ENCODE measurements at places on chromosomes 16 and 17.
A peak's percentile ranks its signal among the peaks of the same experiment; 100 is the strongest.

DNA sequence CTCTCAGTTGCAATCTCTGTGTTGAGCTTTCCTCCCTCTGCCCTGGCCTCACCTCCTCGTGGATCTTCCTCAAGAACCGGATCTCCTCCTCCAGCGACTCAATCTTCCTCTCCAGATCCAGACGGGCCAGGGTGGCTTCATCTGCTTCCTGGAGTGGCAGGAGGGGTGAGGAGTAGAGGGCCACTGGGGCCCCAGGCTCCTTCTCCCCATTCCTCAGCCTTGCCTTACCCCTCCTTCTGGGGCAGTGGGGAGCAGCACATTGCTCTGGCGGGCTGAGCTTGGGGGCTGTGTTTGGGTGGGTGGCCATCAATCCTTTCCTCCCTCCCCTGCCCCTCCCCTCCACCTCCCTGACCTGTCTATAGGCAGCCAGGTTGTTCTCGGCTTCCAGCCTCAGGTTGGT is 1.6 kb downstream of the GFAP start:
- no peak for DNase-seq

GRCh38 chr16:27313422-27314160 is at the start of gene IL4R:
TSS of gene IL4R (plus strand) at chr16:27313974. CDS start at chr16:27340204, 26,230 bp downstream.
- peak; percentile 49 for DNase-seq

DNA sequence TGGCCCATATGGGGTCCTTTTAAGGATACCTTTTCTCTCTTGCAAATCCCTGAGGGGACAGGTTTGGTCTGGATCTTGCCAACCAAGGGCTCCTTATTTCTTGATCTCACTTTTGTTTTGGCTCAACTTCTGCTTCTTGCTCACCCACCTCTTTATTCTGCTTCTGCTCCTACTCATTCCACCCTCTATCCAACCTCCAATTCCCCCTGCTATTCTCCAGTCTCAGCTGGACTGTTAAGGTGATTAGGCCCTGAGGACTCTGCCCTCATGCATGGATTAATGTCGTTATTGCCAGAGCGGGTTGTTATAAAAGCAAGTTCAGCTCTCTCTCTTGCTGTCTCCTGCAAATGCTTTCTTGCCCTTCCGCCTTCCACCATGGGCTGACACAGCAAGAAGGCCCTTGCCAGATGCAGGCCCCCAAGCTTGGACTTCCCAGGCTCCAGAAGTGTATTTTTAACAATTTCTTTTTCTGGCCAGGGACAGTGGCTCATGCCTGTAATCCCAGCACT is 29.8 kb downstream of the LAT start:
- DNase-seq = no peak

- no peak for DNase-seq
Observed at GRCh38 chr16:68246666-68247065, 1.5 kb downstream of the PLA2G15 start.

DNA sequence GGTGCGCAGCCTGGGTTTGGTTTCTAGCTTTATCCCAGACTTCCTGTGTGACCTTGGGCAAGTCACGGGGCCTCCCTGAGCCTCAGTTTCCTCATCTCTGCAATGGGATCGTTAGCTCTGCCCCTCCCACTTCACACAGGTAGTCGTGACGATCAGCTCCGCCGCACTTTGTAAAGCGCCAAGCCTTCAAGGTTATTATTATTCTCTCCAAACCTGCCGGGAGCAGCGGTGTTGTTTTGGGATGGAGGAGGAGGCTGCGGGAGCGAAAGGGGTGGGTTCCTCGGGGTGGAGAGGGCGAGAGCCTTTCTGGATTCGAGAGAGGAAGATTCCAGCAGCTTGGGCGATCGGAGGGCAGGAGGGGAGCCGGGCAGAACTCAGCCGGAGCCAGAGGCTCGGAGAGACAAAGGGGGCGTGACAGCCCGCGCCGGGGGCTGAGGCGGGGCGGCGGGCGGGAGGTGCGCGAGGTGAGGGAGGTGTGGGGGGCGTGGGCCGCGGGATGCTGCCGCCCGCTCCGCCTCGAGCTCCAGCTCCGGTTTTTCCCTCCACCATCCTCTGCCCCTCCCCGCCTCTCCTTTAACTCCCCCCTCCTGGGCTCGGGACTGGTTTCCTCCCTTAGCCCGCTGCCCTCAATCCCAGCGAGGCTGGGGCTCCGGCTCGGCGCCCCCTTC is at the start of gene EFNB3:
Gene EFNB3, plus strand, starts transcription at position 602 of the 668 bp plus-strand sequence. CDS start 397 bp downstream, outside the sequence.
- no peak for DNase-seq

DNA sequence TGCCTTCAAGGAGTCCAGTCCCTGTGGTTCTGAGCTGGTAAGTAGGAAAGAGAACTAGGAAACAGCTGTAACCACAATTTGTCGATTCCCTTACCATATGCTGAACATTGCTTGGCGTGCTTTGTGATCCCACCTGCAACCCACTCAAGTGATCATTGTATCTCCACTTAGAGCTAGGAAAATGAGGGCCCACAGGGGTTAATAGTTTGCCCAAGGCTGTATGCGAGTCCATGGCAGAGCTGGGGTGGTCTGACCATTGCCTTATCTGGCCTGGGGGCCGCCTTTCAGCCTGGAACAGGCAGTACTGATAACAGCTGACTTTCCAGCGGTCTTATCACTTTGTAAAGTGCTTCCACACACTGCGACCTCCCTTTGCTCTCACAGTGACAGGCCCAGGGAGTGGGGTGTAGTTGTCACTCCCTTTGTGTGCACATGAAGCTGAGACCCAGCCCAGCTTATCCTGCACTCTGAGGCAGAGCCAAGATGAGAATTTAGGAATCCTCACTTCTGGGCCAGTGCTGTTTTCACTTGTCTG is 9.8 kb downstream of the MYL4 start:
- DNase-seq = no peak

GRCh38 chr17:76071531-76072147 is 678 bp downstream of the SRP68 start:
- DNase-seq = no peak

DNA sequence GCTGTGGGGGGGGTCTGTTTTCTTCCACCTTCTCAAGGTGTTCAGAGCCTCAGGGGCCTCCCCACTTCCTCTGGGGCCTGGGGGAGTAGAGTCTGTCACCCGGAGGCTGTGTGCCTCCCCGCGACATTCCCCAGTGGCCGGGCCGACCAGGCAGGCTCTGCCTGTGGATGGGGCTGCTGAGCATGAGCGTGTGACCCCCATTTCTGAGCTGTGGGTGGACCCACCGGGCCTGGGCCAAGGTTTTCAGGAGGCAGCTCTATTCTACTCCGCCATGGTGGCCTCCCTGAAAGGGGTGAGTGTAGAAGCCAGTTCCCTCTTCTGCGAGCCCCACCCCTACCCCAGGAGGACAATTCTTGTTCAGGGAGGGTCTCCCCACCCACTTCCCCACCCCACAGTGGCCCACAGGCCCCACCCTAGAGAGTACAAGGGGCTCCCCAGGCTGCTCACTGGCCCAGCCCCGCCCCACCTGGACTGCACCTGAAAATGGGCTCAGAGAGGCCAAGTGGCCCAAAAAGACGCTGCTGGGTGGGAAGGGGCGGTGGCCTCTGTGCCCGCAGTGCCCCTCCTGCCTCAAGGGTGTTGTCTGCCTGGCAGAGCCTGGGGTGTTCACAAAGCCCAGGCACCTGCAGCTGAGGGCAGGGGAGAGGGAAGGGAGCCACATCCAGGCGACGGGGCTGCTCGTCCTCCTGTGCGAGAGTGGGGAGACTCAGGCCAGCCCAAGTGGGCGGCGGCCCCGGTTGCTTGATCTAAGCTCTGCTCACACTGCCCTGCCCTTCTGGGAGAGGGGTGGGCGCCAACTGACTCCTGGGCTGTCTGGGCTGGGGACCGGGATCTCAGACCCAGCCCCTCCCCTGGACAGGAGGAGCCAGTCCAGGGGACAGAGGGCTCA is 1.3 kb downstream of the MSLN start:
- DNase-seq = no peak

DNA sequence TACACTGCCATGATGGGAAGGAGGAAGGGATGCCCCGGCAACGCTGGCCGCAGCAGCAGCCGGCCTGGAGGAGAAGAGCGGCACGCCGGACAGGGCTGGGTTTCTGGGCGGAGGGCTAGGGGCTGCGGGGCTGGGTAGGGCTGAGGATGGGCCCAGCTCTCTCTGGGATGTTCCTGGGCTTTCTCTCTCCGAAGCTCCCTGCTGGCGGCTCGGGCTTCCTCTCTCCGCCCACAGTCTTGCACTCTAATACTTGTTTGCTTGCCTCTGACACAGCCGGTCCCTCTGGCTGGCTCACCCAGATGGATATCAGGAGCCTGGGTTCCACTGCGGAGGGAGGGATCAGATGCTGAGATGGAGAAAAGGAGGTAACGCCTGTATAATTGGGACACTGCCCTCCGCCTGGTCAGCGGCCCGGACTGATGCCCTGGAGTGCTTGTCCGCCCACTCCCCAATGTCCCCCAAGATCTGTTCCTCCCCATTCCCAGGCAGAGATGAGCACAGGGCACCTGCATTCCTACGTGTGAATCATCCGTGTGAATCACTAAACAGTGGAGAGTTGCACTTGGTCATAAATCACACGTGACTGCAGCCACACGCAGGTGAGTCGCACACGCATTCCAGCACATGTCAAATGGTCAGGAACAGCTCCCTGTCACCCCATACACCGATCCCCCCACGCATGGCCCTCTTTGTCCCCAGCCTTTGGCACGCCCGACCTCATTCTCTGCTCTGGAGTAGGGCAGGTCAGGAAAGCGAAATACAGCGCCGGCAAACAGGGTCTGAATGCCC is at the start of gene ALOXE3:
Gene ALOXE3, minus strand, starts transcription at position 535 of the 789 bp plus-strand sequence. Its CDS starts 524 bp downstream, at position 11.
- no peak for DNase-seq

DNA sequence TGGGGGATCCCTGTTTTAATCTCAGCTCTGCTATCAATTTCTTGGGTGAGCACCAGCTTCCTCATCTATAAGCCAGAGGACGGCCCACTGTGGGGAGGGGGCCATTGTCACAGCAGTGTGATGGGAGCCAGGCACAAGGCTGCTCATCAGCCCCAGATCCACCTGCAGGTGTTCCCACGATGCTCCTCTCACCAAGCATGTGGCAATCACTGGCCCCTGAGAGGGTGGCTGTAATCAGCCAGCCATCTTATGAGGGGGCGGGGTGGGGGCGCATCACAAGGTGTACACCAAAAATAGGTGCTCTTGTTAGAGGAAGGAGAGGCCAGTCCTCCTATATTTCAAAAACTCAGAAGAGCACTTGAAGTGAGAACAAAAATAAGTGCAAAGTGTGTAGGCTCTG is 31.2 kb downstream of the HNF1B start:
- no peak for DNase-seq

DNA sequence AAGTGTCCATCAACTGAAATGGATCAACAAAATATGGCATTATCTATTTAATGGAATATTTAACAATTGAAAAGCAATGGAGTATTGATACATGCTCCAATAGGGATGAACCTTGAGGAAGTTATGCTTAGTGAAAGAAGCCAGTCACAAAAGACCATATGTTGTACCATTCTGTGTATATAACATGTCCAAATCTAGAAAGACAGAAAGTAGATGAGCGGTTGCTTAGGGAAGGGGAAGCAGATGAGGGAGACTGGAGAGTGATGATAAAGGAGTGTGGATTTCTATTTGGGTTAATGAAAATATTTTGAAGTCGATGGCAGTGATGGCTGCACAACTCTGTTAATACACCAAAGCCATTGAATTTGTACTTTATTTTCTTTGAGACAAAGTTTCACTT is 8.5 kb upstream of the ERN1 start:
- no peak for DNase-seq

DNA sequence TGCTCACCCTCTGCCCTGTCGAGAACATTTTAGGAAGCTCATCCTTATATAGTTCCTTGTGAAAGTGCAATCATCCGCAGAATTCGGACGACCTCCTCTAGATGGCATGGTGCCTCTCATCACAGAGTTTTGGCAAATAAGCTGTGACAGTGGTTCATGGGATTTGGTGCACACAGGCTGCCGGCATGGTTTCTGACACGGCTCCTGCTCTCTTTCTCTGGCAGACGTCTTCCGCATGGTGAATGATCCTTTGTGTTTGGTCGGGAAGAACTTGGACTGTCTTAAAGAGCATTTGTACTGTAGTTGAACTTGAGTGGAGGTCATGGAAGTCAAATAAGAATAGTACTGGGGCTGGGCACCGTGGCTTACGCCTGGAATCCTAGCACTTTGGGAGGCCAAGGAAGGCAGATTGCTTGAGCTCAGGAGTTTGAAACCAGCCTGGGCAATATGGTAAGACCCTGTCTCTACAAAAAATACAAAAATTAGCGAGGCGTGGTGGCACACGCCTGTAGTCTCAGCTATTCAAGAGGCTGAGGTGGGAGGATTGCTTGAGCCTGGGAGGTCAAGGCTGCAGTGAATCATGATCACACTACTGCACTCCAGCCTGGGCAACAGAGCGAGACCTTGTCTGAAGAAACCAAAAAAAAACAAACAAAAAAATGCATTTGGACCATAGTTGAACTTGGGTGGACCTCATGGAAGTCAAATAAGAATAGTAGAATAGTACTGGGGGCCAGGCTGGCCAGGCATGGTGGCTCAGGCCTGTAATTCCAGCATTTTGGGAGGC is 34.7 kb upstream of the NAT9 start:
- DNase-seq = no peak

DNA sequence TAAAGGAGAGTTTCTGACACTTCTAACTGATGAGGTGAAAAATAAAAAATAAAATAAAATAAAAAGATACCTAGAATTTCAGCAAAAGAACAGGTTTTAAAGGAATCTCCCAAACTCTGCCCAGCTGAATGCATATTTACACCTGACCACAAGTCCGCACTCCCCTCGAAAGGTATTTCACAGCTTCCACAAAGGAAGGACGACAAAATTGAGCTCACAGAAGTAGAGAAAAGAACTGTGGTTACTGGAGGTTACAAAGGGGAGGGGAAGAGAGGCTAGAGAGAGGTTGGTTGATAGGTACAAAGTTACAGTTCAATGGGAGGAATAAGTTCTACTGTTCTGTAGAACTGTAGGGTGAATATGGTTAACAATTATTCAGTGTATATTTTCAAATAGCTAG is 5.0 kb downstream of the LITAF start:
- DNase-seq = no peak

GRCh38 chr16:88910284-88911135 is 44.0 kb upstream of the PABPN1L start:
- DNase-seq = no peak

GRCh38 chr17:39916918-39917317 is 1.5 kb downstream of the GSDMB start:
- DNase-seq = no peak

- DNase-seq = no peak
Observed at GRCh38 chr16:56852401-56852730, 12.6 kb upstream of the SLC12A3 start.

DNA sequence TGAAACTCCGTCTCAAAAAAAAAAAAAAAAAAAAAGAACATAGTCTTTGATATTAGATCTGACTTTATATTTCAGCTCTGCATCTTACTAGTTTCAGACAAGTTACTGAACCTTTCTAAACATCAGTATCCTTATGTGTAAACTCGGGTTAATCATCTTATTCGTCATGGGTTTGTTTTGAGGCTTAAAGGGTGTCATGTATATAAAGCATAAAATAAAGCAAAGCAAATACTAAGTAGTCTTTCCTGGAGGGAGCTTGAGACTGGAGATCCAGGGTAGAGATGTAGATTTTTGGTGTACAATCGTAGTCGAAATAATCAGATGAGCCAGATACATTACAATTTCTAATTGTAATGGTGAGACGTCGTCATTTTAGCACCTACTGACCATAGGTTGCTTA is 7.8 kb downstream of the BCAS3 start:
- DNase-seq = no peak

- no peak for DNase-seq
Observed at GRCh38 chr17:78337244-78338109, 22.4 kb downstream of the SOCS3 start.

Measured in T-helper 22 cell (primary cell).